ENCODE measurements at places on chromosomes 1 and 21. TPM values are rescaled to one million over a fixed set of nuclear protein-coding genes. Genes with fewer than 3 reads are reported as not detected.
A peak's percentile ranks its signal among the peaks of the same experiment; 100 is the strongest.

DNA sequence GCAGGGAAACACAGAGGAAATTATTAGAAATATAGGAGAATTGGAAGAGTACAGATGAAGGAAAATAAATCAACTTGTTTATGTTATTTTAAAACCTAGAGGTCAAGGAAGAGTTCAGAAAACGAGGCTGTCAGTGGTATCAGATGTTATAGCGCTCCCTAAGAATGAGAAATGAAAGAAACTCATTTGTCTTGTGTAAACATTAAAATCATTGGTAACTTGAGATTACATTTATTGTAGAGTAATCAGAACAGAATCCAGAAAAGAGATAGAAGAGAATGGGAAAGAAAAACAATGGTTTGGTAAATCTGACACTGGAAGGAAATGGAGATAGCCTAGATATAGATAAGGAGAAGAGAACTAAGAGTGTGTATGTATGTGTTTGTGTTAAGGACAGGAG, 106.4 kb downstream of the ATF6 start:
- peak; percentile 5 for DNase-seq

DNA sequence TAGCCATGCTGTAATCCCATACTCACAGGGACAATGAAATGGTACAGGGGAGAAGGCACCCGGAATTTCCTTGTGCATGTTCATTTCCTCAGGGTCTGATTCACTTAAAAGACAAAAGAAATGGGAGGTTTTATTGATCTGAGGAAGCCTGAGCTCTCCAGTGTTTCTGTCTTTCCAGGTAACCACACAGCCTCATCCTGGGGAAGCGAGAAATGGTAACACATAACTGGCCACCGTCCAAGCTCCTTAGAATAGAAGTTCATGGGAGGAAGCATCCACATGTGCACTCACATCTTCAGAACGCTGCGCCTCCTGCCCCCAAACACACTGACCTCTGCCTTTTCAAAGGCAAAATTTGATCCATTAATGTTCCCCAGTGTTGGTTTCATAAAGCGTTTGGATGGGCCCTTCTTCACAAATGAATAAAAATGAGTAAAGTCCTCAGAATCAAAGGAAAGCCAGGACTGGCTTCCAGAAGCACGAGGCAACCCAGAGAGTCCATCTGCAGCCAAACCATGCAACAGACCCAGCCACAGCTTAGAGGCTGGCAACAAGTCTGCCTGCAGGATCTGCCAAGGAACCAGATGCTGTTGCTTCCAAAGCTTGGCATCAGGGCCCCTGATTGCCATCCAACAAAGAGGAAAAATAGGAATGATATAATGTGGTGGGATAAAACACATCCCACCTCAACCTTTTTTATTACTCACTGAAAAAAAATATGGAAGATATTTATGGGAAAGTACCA, 120.3 kb downstream of the ZBTB18 start:
- no peak for DNase-seq

Gene RBP7
- not detected for total RNA-seq

DNA sequence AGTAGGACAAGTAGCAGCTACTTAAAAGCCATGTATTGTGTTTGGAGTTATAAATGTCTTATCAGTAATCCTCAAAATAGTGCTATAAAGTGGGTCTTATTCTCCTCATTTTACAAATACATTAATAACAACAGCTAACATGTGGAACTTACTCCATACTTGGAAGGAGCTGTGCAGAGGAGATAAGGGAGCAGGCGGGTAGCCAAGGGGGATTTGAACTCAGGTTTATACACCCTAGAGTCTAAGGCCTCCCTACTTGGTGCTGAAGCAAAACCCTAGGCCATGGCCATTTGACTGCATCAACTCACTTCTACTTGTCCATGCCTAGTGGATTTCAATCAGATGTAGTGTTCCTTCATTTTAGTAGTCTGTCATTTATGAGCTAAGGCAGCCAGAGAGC, 72.1 kb downstream of the LMO4 start:
- no peak for DNase-seq

DNA sequence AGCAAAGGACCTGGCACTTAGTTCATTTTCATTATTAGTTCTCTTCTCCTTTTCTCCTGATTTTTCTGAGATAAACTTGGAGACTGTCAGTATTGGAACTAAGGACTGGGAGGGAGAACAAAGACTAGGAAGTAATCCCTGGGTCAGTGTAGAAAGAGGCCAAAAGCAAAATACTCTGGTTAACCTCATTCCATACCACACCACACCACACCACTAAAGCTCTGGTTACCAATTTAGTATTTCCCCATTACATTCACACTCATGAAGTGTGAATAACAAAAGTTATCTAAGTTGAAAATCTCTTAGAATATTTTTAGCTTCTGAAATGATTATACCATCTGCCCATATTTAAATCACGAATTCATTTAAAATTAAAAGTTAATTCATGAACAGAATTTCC, 68.9 kb upstream of the DMRTA2 start:
- no peak for DNase-seq
